ENCODE measurements at places on chromosomes 5 and 9.

GRCh38 chr5:167870055-167870454 lies 421.4 kb upstream of the WWC1 start:
- no peak for DNase-seq

- no peak for DNase-seq
Observed at GRCh38 chr5:126978258-126978657, 52.1 kb downstream of the MARCHF3 start.

DNA sequence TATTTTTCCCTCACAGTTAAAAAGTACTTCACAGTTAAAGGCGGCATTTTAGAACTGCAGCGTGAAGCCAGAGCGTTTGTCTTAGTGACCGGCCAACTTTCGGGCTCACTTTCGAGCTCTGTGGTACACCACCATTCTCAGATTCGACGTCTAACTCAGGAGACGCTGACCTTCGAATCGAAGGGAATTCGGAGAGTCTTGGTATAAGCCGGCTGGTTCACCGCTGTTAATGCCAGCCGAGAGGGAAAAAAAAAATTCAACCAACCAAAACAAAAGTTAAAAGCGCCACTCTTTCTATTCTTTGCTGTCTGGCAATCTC lies 544 bp upstream of the SNX24 start:
- DNase-seq, result no peak

- no peak for DNase-seq
Observed at GRCh38 chr5:167392240-167392639, 899.2 kb upstream of the WWC1 start.

DNA sequence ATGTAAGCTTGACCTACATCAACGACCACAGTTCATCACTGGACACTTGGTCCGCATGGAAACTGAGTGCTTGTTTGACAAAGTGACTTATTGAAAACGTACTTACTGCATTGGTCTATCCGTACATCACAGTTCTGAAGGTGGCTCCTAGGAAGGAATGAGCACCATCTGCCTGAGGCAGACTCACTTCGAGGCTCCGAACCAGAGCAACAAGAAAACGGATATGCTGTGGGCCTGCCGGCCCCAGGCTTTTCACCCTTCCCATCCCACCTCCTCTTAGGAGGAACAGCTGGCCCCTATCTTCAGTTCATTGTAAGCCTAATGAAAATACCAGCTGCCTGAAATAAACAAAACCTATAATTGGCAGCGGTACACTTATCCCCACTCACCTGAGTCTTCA lies 67.2 kb upstream of the TSLP start:
- DNase-seq, result no peak

GRCh38 chr5:13143630-13144029 lies 800.9 kb downstream of the DNAH5 start:
- DNase-seq, result no peak

DNA sequence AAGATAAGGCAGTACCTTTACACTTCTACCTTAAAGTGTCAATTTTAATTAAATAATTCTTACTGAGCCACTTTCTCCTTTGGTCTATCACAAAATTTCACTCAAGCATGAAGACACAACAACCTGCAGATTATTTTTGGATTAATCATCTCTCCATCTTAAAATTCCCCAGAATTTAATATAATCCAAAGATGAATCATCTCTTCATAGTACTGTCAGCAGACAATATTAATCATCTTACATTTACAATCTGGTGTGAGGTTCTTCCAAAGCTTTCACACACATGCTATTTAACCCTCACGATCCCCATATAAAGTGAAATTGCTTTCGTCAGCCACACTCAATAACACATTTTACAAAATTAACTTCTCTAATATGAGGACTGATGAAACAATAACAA lies 43.0 kb downstream of the LHFPL2 start:
- no peak for DNase-seq

DNA sequence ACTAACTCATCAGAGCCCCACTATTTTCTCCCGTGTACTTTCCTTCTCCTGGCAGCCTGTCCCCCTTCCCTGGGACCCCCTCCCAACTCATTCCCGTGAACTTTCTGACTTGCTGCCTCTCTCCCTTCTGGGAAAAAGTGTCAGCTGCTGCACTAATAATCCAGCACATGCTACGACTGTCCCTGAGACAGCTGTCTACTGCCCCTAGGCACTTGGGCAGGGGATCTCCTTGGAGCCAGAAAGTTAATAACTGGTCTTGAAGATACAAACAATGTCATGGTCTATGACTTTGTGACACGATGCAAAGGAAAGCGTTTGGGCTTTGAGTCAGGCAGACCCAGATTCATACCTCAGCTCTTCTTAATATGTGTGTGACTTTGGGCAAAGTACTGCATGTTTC lies 10.1 kb upstream of the RNF183 start:
- DNase-seq, result no peak

- DNase-seq, result no peak
Observed at GRCh38 chr9:132184124-132184523, 22.3 kb downstream of the NTNG2 start.

DNA sequence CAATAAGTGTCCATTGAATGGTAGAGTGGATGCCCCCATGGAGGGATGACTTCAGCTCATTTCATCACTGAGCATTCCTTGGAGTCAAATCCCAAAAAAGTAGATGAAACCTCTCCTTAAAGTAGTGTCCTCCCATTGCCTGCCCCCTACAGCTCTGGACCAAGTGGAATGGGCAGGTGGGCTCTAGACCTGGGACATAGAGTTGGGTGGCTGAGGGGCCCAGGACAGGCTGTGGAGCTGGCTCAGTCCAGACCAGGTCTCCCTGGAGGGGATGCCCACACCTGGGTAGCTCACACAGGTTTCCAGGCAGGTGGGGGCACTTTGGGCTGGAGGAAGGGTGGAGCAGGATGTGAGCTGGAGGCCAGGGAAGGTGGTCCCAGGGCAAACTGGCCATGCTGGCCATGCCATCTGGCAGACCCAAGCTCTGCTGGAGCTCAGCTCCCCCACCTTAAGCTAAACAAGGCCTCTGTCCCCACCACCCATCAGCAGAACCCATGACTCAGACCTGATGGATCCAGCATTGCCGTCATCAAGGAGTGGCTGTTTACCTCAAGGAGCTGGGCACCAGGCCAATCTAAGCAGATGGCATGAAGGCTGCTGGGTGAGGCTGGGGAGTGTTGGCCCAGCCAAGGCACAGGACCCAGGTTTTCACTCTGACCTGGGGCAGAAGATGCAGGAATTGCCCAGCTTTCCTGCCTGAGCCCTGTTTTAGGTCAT lies 6.2 kb upstream of the SPINK4 start:
- DNase-seq, result no peak

DNA sequence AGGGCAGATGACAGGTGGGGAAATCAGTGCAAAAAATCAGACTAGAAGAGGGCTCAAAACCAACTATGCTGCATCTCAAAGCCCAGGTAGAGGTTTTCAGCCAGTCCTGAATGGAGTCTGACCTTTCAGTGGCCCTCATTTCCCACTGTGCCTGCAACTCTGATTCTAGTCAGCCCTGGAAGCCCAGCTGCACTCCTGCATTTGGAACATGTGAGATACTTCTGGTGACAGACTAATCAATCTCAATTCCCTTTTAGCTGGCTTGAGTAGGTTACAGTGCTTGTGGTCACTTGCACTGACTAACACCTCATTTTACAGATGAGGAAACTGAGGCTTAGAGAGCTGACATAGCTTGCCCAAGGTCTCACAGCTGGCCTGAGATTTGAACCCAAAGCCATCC lies 7.9 kb upstream of the ACSL6 start:
- DNase-seq, result no peak

DNA sequence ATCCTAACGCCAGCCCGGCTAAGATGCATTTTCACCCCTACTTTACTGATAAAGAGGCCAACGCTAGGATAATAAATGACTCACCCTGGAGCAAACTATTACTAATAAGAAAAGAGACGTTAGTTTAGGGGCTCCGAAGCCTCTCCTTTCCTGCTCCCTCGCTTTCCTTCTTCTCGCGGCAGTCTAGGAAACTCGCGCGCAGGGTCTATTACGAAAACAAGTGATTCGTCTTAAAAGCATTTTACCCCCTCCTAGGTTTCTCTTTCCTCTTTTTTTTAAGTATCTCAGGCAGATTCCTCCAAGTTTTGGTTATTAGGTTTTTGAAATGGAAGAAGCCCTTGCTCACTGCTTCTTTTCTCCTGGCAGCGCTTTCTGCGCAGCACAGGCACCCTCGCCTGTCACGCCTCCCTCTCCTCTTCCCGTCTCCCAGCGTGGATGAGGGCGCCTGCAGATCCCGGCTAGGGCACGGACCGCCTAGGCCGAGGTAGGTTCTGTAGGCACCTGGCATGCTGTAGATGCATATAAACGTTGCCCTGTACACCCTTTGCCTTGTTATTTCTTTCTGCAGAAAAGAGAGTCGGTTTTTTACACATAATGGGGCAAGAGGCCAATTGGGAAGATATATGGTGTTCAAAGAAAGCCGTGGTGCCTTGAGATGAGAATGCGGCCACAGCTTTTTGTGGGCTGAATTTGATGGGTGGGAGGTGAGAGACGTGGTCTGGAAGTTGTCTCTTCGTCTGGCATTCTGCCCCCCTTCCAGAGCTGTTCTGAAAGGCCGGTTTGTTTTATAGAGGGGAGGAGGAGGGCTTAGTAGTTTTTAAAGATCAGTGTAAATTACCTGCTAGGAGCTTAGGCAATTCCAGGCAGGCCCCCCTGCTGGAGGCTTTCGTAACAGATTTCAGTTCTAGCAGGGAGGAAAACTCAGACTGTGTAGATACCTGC lies 983 bp downstream of the GCNT1 start:
- DNase-seq, result peak; percentile 46

DNA sequence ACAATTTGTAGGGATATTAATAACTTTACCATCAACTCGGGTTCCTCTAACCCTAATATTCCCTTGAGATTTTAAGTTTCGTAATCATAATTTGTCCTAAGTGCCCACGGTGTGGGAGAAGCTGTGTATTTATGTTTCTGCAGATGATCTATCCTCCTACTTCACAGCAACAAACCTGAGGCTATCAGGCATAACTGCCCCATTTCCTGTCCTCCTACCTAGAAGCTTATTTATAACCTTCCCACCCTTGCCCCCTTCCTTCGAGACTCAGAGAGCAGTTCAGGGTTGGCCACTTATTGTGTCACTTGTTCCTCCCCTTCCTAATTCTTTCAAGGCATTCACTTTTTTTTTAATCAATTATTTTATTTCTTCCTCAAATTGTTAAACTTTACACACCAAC lies 29.6 kb upstream of the LCP2 start:
- no peak for DNase-seq

- no peak for DNase-seq
Observed at GRCh38 chr5:143154510-143155370, 248.7 kb downstream of the NR3C1 start.

Data from WTC11 (cell line).